Hepatocyte (in vitro differentiated cells): ENCODE measurements at places on chromosomes 13 and 19. TPM values are rescaled to one million over a fixed set of nuclear protein-coding genes. Genes with fewer than 3 reads are reported as not detected.

SDHAF1 gene
- total RNA-seq, result 34.4 and 36.5 TPM in 2 replicates

FBXO27 gene
- 6.7 and 15.2 TPM in 2 replicates for total RNA-seq

DNA sequence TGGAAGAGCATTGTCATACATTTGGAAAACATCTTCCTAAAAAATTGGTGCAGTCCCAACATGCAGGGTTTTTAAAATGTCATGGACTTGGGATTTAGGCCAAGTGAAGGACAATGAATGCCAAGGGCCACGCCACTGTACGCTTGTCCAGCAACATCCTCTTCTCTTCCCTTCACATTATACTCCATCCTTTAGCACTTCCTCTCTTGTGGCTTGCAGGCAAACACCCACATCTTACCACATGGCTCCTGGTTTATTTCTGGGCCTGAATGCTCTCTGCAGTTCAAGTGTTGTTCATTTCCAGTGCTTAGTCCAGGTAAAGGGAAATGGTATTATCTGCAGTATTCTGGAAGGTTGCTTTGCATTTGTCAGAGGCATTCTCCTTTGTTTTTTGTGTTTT, 45.0 kb downstream of the CBY2 start:
- DNase-seq, result no peak
- H3K27me3 ChIP-seq, result peaks cover 32% of the 10 kb centered on the region

- no peak overlapping the region for H3K27ac ChIP-seq
- H3K4me1 ChIP-seq, result peaks cover 9% of the 10 kb centered on the region
- no peak overlapping the region for H3K4me3 ChIP-seq
- H3K27me3 ChIP-seq, result peaks cover 34% of the 10 kb centered on the region
- H3K36me3 ChIP-seq, result no peaks in the 10 kb centered on the region
- peak; percentile 83 for DNase-seq
Measured at GRCh38 chr19:33226550-33227241, 1.0 kb upstream of the SLC7A10 start.
